Fibroblast of pulmonary artery (primary cell): ENCODE measurements at places on chromosomes 6 and 20.

GRCh38 chr20:4151991-4152695, 136.8 kb upstream of the RNF24 start:
- DNase-seq, result no peak

DNA sequence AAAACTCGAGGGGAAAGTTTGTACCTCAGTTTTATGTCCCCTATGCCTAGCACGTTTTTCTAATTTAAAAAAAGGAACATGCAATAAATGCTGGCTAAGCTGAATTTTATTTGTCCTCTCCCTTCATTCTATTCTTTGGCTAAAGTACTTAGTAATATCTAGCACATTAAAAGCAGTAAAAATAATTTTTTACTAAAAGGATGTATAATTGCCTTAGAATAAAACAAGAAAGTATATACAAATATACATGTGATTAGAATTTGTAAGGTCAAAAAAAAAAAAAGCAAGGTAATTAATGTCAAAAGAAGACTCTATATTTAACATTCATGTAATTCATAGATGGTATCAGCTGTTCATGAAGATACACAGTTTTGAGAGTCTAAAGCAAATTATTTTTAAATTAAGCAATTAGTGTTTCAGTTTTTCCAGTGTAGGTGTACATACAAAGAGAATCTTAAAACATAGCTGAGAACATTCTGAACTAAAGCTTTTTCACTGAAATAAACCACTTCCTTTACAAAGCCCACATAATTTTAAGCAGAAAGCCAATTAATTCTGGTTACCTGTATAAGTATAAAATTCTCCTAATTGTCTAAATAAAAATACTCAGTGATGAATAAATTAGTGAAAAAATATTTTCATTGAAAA, 32.4 kb downstream of the HBS1L start:
- no peak for DNase-seq

- no peak for DNase-seq
Observed at GRCh38 chr6:3206339-3207015, 21.0 kb downstream of the TUBB2B start.

DNA sequence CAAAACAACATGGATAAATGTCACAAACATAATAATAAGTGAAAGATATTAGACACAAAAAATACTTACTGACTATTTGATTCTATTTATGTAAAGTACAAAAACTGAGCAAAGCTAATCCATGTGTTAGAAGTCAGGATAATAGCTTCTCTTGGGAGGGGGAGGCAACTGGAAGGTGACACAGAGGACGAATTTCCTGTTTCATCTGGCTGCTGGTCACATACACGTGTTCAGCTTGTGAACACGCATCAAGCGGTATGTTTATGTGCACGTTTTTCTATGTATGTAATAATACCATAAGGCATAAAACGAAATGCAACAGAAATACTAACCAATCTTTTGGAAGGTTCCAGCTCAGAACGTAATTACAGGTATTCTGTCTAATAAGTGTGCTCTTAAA, 54.3 kb downstream of the MKKS start:
- DNase-seq, result no peak

DNA sequence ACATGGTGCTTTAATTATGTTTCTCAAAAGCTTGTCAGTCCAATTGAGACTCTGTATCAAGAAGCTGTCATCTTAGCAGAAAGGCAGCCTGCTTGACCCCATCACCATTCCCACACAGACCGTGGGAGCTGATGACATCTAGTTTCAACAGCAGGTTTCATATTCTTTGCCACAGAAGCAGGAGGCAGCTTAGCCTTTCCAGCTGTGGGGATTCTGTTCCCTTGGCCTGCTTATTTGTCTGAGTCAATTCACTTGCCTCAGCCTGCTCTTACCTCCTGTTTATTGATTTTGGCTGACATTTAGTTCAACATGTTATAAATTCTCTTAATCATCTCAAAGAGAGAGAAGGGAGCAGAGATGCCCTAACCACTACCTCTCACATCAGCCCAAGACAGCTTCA, 527.7 kb downstream of the ADGRB3 start:
- DNase-seq, result no peak

- DNase-seq, result no peak
Observed at GRCh38 chr6:156782691-156783320, 5.6 kb downstream of the ARID1B start.

DNA sequence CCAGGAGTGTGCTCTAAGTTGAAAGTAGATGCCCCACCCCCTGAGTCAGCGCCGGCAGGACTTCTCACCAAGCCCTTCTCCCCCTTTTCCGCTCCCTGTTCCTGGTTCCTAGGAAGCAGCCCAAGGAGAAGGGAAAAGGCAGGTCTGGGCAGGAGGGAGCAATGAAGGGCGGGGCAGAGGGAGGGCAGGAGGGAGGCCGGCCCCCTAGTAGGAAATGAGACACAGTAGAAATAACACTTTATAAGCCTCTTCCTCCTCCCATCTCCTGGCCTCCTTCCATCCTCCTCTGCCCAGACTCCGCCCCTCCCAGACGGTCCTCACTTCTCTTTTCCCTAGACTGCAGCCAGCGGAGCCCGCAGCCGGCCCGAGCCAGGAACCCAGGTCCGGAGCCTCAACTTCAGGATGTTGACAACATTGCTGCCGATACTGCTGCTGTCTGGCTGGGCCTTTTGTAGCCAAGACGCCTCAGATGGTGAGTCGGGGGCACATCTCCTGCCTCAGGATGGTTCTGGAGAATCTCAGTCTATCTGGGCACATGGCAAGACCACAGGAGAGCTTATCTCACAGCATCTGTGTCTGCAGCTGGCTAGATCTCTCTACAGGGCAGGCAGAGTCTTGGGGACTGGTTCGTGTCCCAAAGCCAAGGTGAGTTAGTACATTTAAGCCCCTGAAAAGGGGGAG, at the start of gene PROCR:
Gene PROCR, plus strand, starts transcription at position 320 of the 681 bp plus-strand sequence. Its CDS starts 83 bp downstream, at position 403.
- peak; percentile 93 for DNase-seq

DNA sequence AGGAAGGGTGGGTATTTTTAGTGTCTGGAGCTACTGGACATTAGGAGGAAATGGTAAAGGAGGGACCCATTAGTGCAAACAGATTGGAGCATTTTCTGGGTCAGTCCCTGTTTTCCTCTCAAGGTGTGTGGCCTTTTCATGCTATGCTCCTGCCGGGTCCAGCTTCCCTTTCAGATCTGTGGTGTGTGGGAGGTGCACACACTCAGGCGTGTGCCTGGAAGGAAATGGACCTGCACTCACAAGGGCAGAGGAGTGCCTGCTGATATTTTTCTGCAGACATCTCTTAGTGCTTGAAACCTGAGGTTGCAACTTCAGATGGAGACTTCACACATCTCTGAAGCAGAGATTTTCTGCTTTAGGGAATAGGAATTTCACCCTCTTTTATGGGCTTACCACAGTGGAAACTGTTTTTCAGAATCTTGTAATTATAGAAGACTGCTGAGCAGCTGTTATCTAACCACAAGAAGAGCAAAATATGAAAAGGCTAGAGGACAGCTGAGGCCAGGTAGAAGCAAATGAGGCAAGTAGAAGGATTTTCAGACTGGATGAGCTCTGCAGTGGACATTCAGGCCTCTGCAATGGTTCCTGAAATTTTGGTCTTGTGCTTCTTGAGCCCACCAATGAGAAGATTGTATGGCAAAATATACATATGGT, 764.3 kb downstream of the QKI start:
- no peak for DNase-seq

- DNase-seq, result no peak
Observed at GRCh38 chr6:44785130-44785529, 397.6 kb downstream of the CDC5L start.

GRCh38 chr6:160755165-160755564, 53.1 kb downstream of the PLG start:
- no peak for DNase-seq

DNA sequence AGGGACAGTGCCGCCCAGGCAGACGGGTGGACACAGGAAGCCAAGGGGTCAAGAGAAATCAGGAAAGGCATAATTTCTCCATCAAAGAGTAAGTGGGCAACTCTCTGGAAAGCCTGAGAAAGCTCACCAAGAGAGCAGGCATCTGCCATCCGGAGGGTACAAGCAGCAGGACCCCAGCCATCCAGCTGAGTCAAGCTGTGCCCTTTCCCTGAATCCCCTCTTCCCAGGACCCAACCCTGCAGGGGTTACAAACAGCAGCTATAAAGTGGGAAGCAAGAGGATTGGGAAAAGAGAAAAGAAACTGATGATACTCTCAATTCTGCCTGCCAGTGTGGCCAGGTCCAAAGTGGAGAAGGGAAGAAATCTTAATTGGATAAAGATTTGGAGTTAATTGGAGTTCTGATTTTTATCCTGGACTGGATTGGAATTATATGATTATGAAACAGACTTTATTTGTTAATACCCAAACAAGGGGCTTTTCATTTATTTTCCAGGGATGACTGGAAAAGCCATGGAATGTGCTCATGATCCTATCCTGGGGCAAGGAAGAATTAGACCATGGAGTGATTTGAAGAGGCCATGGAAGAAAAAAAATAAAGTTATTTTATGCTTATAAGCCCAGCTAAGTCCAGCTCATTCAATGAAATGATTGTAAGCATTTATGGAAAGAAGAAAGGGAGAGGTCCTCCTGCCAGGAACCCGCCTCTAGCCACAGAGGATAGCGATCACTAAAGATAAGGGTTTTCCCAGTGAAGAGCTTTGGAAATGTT, 34.9 kb downstream of the NHLRC1 start:
- DNase-seq, result no peak

DNA sequence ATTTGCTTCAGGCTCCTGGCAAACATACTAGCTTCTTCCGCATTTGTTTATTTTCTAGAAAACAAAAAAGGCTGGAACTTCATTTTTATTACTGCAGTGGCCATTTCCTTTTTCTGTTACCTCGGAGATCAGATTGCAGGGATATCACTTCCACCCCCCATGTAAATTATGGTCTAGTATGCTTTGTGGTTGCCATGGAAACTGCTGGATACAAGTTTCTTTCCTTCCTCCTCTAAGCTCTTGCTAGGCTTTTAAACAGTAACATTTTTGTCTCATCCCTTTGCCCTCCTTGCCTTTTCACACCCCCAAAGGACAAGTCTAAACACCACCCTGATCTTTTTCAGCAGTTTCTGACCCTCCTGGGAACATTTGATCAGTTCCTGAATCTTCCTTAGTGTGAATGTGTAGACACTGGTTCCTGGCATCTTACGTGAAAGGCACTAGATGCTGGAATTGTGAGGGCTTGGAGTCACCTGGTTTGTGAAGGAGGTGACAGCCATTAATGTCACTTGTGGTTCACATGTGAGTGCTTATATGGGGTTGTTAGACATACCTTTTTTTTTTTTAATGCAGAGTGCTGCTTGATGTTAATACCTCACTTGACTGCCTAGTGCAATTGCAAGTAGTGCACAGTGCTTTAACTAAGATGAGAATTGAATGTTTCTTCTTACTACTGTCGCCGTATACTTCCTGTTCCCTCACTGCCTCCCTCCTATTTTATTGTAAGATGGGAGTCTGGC, 181.6 kb downstream of the JARID2 start:
- peak; percentile 22 for DNase-seq

DNA sequence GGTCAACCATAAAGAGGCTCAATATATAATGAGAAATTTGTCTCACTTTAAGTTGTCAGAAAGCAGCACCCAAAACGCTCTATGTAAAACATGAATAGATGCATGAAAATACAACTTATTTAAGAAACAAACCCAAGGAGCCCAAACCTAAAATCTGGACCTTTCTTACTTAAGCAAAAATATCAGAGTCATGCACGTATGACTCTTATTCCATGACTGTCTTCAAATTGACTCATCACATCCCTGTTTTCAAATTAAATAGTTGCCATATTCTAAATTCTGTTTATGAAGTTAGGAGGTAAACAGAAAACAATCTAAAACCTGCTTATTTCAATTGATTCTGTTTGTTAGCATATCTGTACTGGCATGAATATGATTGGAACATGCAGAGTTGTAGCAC, 42.1 kb downstream of the ANKRD6 start:
- peak; percentile 13 for DNase-seq

- peak; percentile 6 for DNase-seq
Observed at GRCh38 chr6:78749326-78749725, 118.0 kb upstream of the IRAK1BP1 start.

DNA sequence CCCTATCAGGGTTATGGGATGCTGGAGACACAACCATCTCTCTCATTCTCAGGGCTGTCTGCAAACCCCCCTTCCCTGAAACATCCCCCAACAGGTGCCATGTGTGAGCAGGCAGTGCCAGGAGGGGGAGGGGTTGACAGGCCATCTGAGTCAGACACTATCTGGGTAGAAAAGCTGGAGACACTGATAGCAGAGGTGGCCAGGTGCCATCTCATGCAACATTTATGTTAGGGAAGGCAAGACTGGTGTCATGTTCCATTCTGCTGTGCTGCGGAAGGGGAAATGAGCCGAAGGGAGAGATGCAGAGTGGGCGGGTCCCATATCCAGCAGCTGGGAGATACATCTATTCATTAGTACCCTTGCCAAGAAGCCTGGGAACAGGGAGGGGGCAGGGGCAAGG, 3.5 kb downstream of the LHFPL5 start:
- peak; percentile 32 for DNase-seq

- peak; percentile 21 for DNase-seq
Observed at GRCh38 chr6:95593025-95593424, 15.7 kb downstream of the MANEA start.

- DNase-seq, result no peak
Observed at GRCh38 chr6:88666901-88667300, 296.5 kb downstream of the RNGTT start.

GRCh38 chr20:54214566-54214965, 6.7 kb downstream of the PFDN4 start:
- DNase-seq, result no peak

DNA sequence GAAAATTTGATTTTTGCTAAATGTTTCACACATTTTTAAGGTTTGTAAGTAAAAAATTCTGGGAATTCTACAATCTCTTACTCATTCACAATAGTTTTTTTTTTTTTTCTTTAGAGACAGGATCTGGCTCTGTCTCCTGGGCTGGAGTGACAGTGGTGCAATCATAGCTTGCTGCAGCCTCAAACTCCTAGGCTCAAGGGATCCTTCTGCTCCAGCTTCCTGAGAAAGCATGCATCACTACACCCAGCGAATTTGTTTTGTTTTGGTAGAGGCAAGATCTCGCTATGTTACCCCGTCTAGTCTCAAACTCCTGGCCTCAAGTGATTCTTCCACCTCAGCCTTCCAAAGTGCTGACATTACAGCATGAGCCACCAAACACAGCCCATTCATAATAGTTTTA, 232.8 kb downstream of the GJA1 start:
- DNase-seq, result peak; percentile 49

- DNase-seq, result no peak
Observed at GRCh38 chr20:33474097-33474873, 15.6 kb upstream of the CBFA2T2 start.
